ENCODE measurements at places on chromosomes 4 and X.

GRCh38 chr4:128256539-128256938, 31.1 kb downstream of the PGRMC2 start:
- no peak overlapping the region for H3K27ac ChIP-seq
- H3K36me3 ChIP-seq, result no peaks in the 10 kb centered on the region
- no peaks in the 10 kb centered on the region for H3K27me3 ChIP-seq
- DNase-seq, result no peak

- peak; percentile 74 for DNase-seq
- no peaks in the 10 kb centered on the region for H3K4me1 ChIP-seq
- H3K36me3 ChIP-seq, result no peaks in the 10 kb centered on the region
- no peak overlapping the region for H3K4me3 ChIP-seq
Observed at GRCh38 chrX:24117258-24117657, 32.3 kb upstream of the ZFX start.

DNA sequence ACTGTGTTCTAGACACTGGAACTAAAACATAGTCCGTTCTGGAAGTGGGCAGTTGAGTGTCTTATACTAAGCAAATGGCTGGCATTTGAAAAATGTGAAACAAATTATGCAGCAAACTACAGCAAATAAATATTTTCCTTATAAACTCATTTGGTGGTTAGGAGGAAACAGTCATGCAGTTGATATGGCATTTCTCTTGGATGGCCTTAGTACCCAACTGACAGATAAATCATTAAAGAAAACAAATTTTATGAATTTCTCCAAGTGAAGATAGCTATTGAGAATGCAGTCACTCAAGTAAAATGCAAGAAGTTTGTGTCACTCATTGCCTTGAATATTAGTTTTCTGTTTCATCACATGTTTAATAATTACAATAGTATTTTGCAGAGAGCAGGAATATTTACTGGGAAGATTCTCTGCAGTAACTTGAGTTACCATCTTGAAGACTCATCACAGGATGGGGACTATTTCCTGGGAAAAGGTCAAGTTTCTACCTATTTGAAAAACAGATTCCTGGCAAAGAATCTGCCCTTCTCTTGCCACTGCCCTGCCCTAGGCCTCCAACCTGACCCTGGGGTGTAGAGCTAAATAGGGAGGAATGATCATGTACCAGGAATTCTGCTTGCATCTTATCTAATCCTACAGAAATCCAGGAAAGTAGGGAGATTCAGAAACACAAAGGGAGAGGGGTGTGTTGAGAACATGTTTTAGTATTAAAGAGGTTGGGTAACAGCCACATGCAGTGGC, 105.9 kb downstream of the SH3RF1 start:
- H3K27ac ChIP-seq, result no peak overlapping the region
- DNase-seq, result no peak
- no peaks in the 10 kb centered on the region for H3K27me3 ChIP-seq
- H3K4me1 ChIP-seq, result no peaks in the 10 kb centered on the region
- no peaks in the 10 kb centered on the region for H3K36me3 ChIP-seq

DNA sequence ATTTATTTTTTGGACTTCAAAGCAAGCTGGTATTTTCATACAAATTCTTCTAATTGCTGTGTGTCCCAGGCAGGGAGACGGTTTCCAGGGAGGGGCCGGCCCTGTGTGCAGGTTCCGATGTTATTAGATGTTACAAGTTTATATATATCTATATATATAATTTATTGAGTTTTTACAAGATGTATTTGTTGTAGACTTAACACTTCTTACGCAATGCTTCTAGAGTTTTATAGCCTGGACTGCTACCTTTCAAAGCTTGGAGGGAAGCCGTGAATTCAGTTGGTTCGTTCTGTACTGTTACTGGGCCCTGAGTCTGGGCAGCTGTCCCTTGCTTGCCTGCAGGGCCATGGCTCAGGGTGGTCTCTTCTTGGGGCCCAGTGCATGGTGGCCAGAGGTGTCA, 15.3 kb downstream of the FGFR3 start:
- no peak overlapping the region for H3K27ac ChIP-seq
- DNase-seq, result no peak
- H3K4me3 ChIP-seq, result no peak overlapping the region
- no peaks in the 10 kb centered on the region for H3K4me1 ChIP-seq

DNA sequence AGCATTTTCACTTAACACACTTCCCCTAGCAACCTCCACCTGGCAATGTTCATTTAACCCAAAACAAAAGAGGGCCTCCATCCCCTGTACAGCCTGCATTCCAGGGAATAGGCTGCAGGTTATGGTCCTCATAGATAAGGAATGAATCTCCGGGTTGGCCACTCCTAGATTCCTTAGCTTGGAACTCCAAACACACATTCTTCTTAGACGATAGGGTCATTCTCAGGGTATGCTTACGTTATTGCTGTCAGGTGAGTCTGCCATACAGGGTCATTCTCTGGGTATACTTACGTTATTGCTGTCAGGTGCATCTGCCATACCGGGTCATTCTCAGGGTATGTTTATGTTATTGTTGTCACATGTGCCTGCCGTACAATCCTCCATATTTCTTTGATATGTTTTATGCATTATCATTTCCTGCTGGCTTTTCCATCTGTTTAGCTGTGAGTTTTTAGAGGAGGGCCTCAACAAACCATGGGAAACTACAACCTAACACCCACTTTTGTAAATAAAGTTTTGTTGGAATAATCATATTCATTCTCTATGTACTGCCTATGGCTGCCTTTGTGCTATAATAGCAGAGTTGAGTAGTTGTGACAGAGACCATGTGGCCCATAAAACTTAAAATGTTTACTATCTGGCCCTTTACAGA, 8.2 kb upstream of the AFF1 start:
- H3K4me1 ChIP-seq, result no peaks in the 10 kb centered on the region
- no peak overlapping the region for H3K27ac ChIP-seq
- H3K27me3 ChIP-seq, result no peaks in the 10 kb centered on the region
- no peak overlapping the region for H3K4me3 ChIP-seq
- no peaks in the 10 kb centered on the region for H3K36me3 ChIP-seq

- no peaks in the 10 kb centered on the region for H3K27me3 ChIP-seq
- H3K27ac ChIP-seq, result no peak overlapping the region
- no peak overlapping the region for H3K4me3 ChIP-seq
- H3K4me1 ChIP-seq, result peaks cover 8% of the 10 kb centered on the region
- no peaks in the 10 kb centered on the region for H3K36me3 ChIP-seq
Observed at GRCh38 chr4:122065915-122066314, 86.2 kb upstream of the BLTP1 start.

GRCh38 chrX:64894454-64895038, 81.7 kb downstream of the ZC4H2 start:
- H3K4me1 ChIP-seq, result no peaks in the 10 kb centered on the region
- H3K27ac ChIP-seq, result no peak overlapping the region
- peak; percentile 56 for DNase-seq

- H3K36me3 ChIP-seq, result no peaks in the 10 kb centered on the region
- no peak for DNase-seq
- H3K4me3 ChIP-seq, result no peak overlapping the region
- H3K27me3 ChIP-seq, result no peaks in the 10 kb centered on the region
- H3K4me1 ChIP-seq, result no peaks in the 10 kb centered on the region
Observed at GRCh38 chr4:178808106-178808505, 1365.9 kb upstream of the AGA start.

GRCh38 chrX:74382613-74383012, 38.7 kb upstream of the SLC16A2 start:
- H3K4me3 ChIP-seq, result no peak overlapping the region
- no peaks in the 10 kb centered on the region for H3K27me3 ChIP-seq
- DNase-seq, result peak; percentile 73
- H3K27ac ChIP-seq, result no peak overlapping the region
- H3K36me3 ChIP-seq, result no peaks in the 10 kb centered on the region
- no peaks in the 10 kb centered on the region for H3K4me1 ChIP-seq

GRCh38 chrX:18709833-18710232, 2.4 kb downstream of the PPEF1 start:
- no peak overlapping the region for H3K27ac ChIP-seq
- H3K4me3 ChIP-seq, result no peak overlapping the region
- DNase-seq, result no peak

GRCh38 chr4:152523731-152524130, 12.2 kb downstream of the FBXW7 start:
- H3K36me3 ChIP-seq, result no peaks in the 10 kb centered on the region
- H3K27me3 ChIP-seq, result no peaks in the 10 kb centered on the region
- DNase-seq, result no peak
- peaks cover 38% of the 10 kb centered on the region for H3K4me1 ChIP-seq
- H3K27ac ChIP-seq, result peak overlapping the region; percentile 4
- no peak overlapping the region for H3K4me3 ChIP-seq

- DNase-seq, result no peak
- H3K4me1 ChIP-seq, result no peaks in the 10 kb centered on the region
- no peak overlapping the region for H3K4me3 ChIP-seq
- H3K27ac ChIP-seq, result no peak overlapping the region
Observed at GRCh38 chrX:150527108-150527507, 41.3 kb upstream of the MTM1 start.

GRCh38 chrX:69285401-69285877, 120.2 kb upstream of the PJA1 start:
- no peaks in the 10 kb centered on the region for H3K36me3 ChIP-seq
- no peaks in the 10 kb centered on the region for H3K27me3 ChIP-seq
- peak overlapping the region; percentile 17 for H3K4me3 ChIP-seq

DNA sequence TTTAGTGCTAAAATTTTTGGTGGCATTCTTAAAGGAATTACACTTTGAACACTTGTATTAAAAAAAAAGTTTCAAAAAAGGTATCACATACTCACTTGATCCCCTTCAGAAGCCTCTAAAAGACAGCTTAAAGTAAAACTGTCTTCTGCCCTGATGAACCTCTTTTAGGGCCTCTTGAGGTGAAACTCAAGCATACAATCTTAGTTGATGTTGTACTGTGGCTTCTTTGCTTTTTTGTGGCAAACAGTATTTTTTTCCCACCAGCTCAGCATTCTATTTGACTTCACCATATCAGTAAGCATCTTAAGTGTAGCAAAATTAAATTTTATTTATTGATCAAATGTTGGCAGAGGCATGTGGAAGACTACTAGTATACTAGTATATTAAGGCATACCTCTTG, 13.7 kb downstream of the SEC24B start:
- no peak overlapping the region for H3K27ac ChIP-seq
- H3K36me3 ChIP-seq, result peaks cover 7% of the 10 kb centered on the region
- H3K4me3 ChIP-seq, result no peak overlapping the region
- H3K4me1 ChIP-seq, result no peaks in the 10 kb centered on the region

DNA sequence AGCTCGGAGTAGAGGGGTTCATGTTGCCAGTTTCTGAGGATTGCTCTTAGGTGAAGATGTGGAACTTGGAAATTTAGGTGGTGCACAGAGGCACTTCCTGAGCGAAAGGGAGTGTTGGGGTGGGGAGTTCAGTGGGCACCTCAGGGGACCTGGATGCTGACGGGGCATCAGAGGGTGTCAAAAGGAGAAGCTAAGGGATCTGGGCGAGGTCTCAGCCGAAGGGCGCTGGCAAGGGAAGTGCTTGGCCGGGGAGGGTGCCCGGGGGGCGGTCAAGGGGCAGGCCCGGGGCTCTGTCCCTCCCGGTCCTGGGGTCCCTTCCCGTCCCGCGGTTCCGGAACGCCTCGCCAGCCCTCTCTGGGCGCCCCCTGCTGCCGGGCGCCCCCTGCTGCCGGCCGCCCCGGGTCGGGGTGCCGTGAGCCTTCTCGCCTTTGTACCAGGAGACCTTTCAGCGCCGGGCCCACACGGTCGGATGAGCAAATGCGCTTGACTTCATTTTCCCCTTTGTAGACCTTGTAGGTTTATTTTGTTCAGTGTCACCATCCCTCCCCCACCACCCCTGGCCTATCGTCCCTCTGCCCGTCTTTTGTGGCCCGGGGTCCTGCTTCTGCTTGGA, 3.0 kb upstream of the PHOX2B start:
- no peaks in the 10 kb centered on the region for H3K4me1 ChIP-seq
- DNase-seq, result no peak
- H3K36me3 ChIP-seq, result no peaks in the 10 kb centered on the region

DNA sequence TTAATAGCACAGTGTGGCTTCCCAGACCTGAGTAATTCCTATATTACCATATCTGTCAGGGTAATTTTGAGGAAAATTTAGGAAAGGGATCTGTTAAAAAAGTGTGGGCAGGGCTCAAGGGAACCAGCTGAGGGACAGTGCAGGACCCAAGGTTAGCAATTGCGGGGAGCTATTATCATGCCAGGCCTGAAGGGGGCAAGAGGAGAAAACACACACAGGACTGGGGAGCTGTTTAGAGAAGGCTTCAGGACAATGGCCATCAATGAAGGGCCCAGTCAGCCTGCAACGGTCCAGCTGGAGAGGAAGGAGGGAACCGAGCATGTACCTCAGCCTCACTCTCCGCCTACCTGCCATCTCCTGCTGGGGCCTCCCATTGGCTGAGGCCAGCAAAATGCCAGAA, 19.0 kb upstream of the NHS start:
- H3K4me1 ChIP-seq, result no peaks in the 10 kb centered on the region
- H3K4me3 ChIP-seq, result no peak overlapping the region
- no peaks in the 10 kb centered on the region for H3K27me3 ChIP-seq
- no peaks in the 10 kb centered on the region for H3K36me3 ChIP-seq

GRCh38 chrX:11209798-11210414, 83.3 kb upstream of the AMELX start:
- H3K4me3 ChIP-seq, result no peak overlapping the region
- no peaks in the 10 kb centered on the region for H3K4me1 ChIP-seq
- no peaks in the 10 kb centered on the region for H3K36me3 ChIP-seq

- DNase-seq, result no peak
- no peaks in the 10 kb centered on the region for H3K27me3 ChIP-seq
- H3K27ac ChIP-seq, result no peak overlapping the region
- no peak overlapping the region for H3K4me3 ChIP-seq
- H3K4me1 ChIP-seq, result peaks cover 38% of the 10 kb centered on the region
Observed at GRCh38 chr4:141058591-141059512, 74.4 kb downstream of the RNF150 start.

GRCh38 chr4:17448689-17449088, 63.2 kb downstream of the QDPR start:
- H3K27ac ChIP-seq, result no peak overlapping the region
- no peaks in the 10 kb centered on the region for H3K4me1 ChIP-seq
- no peaks in the 10 kb centered on the region for H3K27me3 ChIP-seq
- no peak for DNase-seq
- H3K4me3 ChIP-seq, result no peak overlapping the region

DNA sequence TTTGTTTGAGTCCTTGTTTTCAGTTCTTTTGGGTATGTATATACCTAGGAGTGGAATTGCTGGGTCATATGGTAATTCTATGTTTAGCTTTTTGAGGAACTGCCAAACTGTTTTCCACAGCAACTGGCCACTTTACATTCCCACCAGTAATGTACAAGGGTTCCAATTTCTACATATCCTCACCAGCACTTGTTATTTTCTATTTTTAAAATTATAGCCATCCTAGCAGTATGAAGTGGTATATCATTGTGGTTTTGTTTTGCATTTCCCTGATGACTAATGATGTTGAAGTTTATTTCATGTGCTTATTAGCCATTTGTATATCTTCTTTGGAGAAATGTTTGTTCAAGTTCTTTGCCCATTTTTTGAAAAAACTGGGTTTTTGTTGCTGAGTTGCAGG, 39.6 kb downstream of the TMEM164 start:
- no peaks in the 10 kb centered on the region for H3K27me3 ChIP-seq
- H3K4me3 ChIP-seq, result no peak overlapping the region
